Stimulated activated CD4-positive, alpha-beta T cell treated with anti-CD3 and anti-CD28 coated beads, TNF-alpha, amount 100 ng/mL, for 4 hours (primary cell): ENCODE measurements at places on chromosomes 4 and X.

DNA sequence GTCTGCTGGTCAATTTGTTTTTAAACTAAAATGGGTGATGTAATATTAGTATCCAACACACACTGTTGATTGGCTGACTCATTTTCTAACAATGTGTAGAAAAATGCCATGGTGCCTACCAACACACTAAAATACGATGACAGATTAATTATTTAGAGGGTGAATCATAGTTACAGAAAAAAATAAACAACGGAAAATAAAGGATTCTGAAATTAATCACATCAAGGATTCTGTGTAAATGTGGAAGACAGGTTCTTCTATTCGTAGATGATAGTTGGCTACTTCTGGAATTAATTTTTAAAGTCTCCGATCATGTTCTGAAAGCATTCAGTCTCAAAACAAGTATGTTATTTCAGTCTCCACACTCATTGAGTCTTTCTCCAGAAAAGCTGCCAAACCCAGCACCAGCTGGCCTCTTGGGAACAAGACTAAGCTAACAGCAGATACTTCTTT lies 8.2 kb upstream of the IQCM start:
- DNase-seq = no peak

DNA sequence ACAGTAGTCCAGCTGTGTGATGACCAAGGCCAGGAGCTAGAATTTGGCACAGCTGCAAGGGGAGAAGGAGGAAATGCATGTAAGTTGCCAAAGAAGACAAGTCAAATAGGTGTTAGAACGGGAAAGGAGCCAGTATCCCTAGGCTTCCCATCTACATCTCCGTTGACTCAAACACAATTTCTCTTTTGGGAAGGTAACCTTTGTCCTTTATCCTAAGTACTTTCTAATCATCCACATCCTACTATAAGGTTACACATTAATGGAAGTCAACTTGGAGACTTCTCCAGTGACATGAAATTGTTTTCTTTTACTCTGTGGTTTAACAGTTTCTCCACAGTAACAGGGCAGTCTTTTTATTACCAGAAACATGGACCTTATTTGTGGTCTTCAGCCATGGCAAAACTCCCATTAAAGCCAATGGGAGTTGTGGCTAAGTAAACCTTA lies 620.0 kb downstream of the ANKRD50 start:
- DNase-seq = no peak

DNA sequence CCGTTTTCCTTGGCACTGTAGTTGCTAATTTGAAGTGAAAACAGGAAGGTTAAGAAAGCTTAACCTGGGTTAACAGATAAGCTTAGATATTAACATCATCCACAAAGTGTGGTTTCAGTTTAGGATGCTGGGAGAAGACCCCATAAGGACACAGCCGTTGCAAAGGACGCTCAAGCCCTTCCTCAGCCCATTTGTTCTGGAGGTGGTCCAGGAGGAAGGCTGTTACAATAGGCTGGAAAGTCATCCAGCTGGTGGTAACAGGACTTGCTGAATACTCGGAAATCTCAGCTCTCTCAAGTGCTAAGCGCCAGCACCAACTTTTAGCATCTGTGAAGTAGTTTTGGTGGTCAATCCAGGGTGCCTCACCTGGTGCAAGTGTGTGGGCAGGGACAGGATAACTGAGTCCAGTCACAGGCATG lies 14.2 kb downstream of the CHST7 start:
- no peak for DNase-seq

- DNase-seq = no peak
These were observed 241.4 kb upstream of the ANXA3 start for GRCh38 chr4:78310007-78310739.

DNA sequence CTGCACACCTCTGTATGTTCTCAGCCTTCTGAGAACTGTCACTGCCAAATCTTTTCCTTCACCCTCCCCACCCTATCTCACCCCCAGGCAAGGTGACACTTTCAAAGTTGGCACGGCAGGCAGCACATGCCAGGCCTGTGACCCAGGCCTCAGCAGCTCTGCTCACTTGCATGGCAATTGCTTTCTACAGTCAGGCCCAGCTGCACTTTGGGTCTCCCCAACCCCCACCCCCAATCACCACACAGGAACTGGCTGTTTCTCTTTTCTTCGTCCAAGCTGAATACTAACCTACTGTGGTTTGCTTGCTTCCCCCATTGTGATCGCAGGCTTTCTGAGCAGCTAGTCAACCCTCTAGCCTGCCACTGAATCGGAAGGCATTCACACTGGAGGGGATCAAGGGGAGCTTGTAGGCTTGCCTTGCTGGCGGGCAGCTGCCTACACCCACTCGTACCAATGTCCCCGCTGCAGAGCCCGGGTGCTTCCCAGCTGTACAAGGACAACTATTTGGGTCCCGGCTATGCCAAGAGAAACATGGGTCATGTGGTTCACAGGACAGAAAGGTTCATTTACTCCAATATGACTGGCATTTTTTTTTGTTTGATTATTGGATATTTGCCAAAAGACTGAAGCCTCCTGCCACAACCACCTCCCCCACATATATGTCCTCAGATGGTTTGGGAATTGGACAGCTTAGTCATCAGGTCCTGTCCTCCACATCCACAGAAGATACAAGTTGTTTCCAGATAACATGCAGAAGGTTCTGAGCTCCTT lies 28.1 kb downstream of the SLC25A43 start:
- DNase-seq = no peak

DNA sequence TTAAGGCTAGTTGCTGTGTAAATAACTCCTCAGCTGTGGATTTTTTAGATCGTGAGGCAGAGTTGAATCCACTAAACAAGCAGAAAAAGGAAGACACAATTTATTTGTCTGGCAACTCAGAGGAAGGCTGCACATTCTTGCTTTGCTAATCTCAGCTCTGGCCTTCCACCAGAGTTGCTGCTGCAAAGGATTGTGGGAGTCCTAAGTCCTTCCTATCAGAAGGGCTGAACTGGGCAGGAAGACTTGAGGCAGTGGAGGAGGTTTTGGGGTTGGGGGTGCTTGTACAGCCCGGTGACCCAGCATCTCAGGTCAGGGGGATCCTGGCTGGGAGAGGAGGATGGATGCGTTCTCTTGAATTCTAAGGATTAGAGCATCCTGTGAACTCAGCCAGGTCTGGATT lies 11.0 kb upstream of the VSIG1 start:
- no peak for DNase-seq

DNA sequence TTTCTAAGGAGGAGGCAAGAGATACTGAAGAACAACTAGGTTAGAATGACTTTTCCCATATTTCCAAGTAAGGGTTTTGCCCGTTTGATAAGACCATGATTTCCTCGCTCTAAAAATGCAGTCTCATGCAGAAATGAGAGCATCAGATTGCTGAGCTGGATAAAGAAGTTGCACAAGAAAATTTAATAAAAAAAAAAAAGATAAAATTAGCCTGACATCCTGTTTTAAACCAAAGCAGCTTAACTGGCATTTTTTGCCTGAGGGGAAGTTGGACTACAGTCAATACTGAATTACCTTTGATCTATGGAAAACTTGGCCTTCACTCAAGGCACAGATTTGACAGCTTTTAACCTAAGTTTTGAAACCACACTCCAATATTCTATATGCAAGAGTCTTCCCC lies 208.4 kb downstream of the GASK1B start:
- no peak for DNase-seq

DNA sequence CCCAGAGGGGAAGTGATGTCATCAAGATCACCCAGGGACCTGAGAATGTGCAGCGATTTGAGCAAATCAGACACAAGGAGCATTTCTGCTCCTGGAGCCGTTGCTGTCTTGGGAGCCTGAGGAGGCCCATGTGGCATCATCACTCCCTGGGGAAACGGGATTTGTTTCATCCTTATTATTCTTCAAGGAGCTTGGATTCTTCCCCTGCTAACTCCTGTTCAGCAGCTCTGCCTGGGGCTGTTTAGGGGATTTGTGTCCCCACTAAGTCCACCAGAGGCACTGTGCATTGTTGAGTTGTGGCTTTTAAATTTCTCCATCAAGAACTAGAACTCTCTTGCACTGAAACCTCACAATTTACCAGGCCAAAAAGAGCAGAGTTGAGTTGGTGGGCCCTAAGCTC lies 104.2 kb upstream of the MSX1 start:
- no peak for DNase-seq

- no peak for DNase-seq
These were observed 102.7 kb downstream of the SLC4A4 start for GRCh38 chr4:71441186-71442169.

DNA sequence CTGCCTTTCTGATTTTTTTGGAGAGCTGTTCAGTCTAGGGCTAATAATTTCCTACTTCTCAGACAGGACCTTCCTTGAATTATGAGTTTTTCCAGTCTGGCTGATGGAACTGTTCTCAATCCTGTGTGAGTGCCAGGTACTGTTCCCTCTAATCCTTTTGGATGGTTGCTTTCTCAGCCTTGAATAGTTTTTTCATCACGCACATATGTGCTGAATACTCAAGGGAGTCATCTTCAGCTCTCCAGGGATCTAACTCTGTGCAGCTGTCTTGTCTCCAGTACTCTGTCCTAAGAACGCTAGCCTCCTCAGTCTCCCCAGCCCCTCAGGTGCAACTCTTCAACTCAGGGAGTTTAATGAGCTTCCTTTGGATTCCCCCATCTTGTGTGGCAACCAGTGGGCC lies 93.2 kb downstream of the GASK1B start:
- no peak for DNase-seq
